ENCODE measurements at places on chromosomes 4 and X. TPM values are rescaled to one million over a fixed set of nuclear protein-coding genes. Genes with fewer than 3 reads are reported as not detected.

BEX1 gene
- total RNA-seq = 1.9 TPM

GRCh38 chr4:1597021-1597931 is 86.8 kb downstream of the FAM53A start:
- no peak overlapping the region for H3K27ac ChIP-seq
- peaks cover 5% of the 10 kb centered on the region for H3K27me3 ChIP-seq
- H3K4me3 ChIP-seq = no peak overlapping the region
- no peaks in the 10 kb centered on the region for H3K36me3 ChIP-seq
- H3K4me1 ChIP-seq = no peaks in the 10 kb centered on the region

REELD1 gene
- total RNA-seq = 0.22 TPM

GRCh38 chrX:21847342-21847741 is 7.9 kb downstream of the MBTPS2 start:
- no peak for DNase-seq
- no peak overlapping the region for H3K4me3 ChIP-seq
- no peaks in the 10 kb centered on the region for H3K27me3 ChIP-seq
- no peak overlapping the region for H3K27ac ChIP-seq
- H3K4me1 ChIP-seq = no peaks in the 10 kb centered on the region

TSPAN5 gene
- total RNA-seq = 5.6 TPM

DNA sequence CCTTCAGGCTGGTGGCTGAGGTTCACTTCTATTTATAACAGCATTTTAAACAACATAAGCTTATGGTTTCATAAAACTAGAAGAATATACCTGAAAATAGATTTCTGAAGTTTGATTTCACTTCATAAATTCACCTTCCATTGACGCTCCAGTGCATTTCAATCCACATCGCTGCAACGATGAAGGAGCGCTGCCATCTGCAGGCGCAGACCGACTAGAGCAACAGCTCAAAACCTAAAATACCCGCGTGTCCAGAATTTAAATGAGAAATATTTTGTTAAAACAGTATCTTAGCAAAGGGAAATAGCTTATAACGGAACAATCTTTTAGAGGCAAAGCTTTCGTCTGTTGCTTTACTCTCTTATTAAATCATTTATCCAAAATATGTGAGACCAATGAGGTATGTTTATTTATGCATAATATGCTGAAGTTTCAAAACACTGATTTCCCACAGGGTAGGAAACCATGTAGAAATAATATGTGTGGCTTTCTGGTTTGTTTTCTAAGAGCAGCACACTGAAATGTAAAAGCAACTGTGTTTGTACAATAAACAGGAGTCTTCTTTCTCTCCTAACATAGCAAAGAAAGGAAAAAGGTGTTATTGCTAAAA is 816.4 kb upstream of the FRG1 start:
- H3K27ac ChIP-seq = no peak overlapping the region
- no peaks in the 10 kb centered on the region for H3K27me3 ChIP-seq
- H3K36me3 ChIP-seq = no peaks in the 10 kb centered on the region
- no peak for DNase-seq
- H3K4me3 ChIP-seq = no peak overlapping the region
- H3K4me1 ChIP-seq = no peaks in the 10 kb centered on the region

POU4F2 gene
- total RNA-seq = not detected

GRCh38 chr4:123305736-123306135 is 90.9 kb upstream of the SPRY1 start:
- H3K4me1 ChIP-seq = no peaks in the 10 kb centered on the region
- no peak overlapping the region for H3K27ac ChIP-seq
- no peak for DNase-seq
- H3K4me3 ChIP-seq = no peak overlapping the region
- H3K36me3 ChIP-seq = no peaks in the 10 kb centered on the region

Data from colonic mucosa (tissue), 4 donors.